Osteoblast (primary cell): ENCODE measurements at places on chromosomes 5 and 9. TPM values are rescaled to one million over a fixed set of nuclear protein-coding genes. Genes with fewer than 3 reads are reported as not detected.

The DMRT3 gene
- total RNA-seq, result not detected in 2 replicates

The MBLAC2 gene
- 6.5 TPM in 2 replicates for total RNA-seq

The TXNDC8 gene
- not detected in 2 replicates for total RNA-seq

The NTRK2 gene
- 3.3 and 5.6 TPM in 2 replicates for total RNA-seq

The FYB1 gene
- under 0.01 TPM in 1 of 2 replicates, not detected in the other for total RNA-seq

The OLFML2A gene
- total RNA-seq, result 27.1 and 29.7 TPM in 2 replicates

The RNF183 gene
- not detected in 2 replicates for total RNA-seq

The LAMC3 gene
- under 0.01 TPM in 1 of 2 replicates, not detected in the other for total RNA-seq

The PCDHGA4 gene
- 6.8 and 6.9 TPM in 2 replicates for total RNA-seq

The SPINK1 gene
- total RNA-seq, result not detected in 2 replicates
